ENCODE measurements at places on chromosomes 2 and 18.

DNA sequence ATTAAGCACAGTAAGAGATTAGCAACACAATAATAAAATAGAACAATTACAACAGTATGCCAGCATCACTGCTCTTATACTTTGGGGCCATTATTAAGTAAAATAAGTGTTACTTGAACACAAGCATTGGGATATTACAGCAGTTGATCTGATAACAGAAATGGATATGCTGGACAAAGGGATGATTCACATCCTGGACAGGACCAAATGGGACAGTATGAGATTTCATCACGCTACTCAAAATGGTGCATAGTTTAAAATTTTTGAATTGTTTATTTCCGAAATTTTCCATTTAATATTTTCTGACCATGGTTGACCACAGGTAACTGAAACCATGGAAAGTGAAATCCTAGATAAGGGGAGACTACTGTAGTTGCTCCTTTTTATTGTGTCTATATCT is 138.2 kb downstream of the UBR3 start:
- DNase-seq = no peak

DNA sequence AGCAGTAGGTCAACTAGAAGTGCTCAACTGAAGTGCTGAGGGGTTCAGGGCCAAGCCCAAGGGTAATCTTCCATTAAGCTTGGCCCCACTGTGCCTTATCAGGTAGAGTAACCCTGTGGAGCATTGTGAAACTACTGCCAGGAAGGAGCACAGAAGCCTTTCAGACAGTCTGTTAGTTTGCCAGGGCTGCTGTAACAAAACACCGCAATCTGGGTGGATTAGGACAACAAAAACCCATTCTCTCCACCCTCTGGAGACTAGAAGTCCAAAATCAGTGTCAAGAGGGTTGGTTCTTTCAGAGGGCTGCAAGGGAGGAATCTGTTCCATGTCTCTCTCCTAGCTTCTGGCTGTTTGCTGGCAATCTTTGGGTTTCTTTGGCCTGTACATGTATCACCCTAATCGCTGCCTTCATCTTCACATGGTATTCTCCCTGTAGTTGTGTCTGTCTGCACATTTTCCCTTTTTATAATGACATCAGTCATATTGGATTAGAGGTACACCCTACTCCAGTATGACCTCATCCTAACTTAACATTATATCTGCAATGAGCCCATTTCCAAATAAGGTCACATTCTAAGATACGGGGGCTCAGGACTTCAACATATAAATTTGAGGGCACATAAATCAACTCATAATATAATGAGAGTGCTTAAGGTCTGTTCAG is 21.2 kb downstream of the VIT start:
- no peak for DNase-seq

GRCh38 chr18:78742218-78742745 is 237.3 kb upstream of the SALL3 start:
- no peak for DNase-seq

DNA sequence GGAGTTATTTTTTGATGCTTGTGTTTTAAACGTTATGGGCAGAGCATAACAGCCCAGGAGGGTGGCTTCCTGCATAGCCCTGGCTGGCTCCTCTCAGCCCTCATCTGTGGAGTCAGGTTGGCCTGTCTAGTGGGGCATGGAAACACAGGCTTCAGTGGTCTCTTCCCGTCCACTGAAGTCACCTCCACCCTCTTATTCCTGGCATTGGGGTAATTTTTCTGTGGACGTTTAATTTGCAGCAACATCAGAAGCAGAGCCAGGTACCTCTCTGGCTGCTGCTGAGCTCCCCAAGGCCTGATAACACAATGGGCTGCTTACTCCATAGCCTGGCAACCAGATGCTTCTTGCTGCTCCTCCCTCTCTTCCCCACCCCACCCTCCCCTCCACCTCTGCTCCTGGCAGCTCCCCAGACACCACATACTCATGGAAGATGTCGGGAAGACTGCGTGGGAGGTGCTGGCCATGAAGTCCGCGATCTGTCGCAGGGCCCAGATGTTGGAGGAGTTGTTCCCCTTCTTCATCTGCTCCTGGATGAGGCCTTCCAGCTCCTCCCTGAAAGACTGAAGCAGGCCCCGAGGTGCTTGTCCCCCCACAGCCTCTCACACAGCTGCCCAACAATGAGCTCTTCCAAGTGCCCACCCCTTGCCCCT is 64.0 kb downstream of the ADD2 start:
- DNase-seq = no peak

GRCh38 chr2:156434461-156435291 is 1.5 kb upstream of the GPD2 start:
- DNase-seq = peak; percentile 51

GRCh38 chr18:63157293-63158011 is 162.1 kb downstream of the BCL2 start:
- DNase-seq = no peak

GRCh38 chr18:27843783-27844777 is 332.9 kb downstream of the CDH2 start:
- DNase-seq = peak; percentile 94

- DNase-seq = peak; percentile 60
Measured at GRCh38 chr18:59900222-59901128, 679 bp downstream of the PMAIP1 start.

DNA sequence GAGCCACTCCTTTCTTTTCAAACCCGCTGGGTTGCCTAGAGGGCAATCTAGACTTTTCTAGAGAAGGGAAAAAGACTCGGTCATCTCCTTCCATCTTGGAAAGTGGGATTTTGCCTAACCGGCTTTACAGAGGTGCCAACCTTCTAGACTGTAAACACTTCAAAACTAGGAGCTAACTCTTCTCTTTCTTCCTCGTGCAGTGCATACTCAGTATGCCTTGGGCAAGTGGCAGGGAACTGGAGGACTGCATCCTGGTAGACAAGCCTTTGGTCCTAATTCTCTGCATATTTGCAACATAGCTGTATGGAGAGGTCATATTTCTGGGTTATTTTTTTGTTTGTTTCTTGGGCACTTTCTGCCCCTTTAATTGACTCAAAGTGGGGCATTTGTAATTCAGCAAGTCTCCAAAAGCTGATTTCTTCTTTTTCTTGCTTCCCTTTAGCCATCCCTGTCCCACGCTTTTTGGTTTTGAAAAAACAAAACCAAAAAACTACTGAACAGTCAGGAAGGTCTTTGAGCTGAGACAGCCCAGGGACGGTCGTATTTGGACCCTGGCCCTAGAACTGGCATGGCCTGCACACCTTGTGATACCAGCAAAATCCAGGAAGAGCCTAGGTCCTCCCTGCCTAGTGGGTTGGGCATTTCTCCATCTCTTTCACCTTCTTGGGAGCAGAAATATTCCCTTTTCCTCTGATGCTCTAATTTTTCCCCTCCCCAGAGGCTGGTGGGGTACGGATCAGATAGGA is 5.8 kb upstream of the GATA6 start:
- DNase-seq = no peak

GRCh38 chr2:128775914-128776285 is 457.2 kb upstream of the HS6ST1 start:
- no peak for DNase-seq

- DNase-seq = peak; percentile 62
Measured at GRCh38 chr2:181742922-181743722, 62.8 kb upstream of the NEUROD1 start.

DNA sequence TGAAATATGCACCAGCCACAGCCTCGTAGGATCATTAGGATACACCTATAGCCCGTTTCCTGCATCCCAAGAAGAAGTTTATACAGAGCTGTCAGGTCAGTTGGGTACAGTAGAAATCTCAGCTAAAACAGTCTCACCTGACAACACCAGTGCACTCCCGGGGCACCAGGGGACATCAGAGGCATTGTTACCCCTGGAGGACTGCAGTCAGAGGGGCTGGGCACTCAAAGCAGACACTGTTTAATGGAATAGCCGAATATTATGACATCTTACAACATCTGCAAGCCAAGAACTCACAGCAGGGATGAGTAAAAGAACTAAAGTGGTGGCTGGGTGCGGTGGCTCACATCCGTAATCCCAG is 93.0 kb upstream of the ID2 start:
- DNase-seq = no peak

DNA sequence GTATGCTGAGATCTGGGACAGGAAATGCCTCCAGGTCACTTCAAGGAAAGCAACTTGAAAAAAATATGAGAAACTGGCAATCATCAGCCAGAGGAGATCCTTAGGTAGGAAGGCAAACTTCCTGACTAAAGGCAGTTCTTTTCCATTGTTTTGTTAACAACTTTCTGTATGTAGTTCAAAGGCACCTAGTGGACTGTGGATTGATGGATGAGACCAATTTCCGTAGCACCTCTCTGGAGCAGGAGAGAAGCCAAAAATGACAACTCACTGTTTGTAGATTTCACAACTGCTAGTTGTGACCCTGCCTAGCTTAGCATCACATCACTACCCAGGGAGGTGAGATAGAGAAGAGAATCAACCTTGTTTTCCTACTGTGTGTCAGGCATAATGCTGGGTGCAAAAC is 21.8 kb upstream of the NOSTRIN start:
- peak; percentile 48 for DNase-seq

- no peak for DNase-seq
Measured at GRCh38 chr2:13986119-13986720, 646.3 kb upstream of the LRATD1 start.

DNA sequence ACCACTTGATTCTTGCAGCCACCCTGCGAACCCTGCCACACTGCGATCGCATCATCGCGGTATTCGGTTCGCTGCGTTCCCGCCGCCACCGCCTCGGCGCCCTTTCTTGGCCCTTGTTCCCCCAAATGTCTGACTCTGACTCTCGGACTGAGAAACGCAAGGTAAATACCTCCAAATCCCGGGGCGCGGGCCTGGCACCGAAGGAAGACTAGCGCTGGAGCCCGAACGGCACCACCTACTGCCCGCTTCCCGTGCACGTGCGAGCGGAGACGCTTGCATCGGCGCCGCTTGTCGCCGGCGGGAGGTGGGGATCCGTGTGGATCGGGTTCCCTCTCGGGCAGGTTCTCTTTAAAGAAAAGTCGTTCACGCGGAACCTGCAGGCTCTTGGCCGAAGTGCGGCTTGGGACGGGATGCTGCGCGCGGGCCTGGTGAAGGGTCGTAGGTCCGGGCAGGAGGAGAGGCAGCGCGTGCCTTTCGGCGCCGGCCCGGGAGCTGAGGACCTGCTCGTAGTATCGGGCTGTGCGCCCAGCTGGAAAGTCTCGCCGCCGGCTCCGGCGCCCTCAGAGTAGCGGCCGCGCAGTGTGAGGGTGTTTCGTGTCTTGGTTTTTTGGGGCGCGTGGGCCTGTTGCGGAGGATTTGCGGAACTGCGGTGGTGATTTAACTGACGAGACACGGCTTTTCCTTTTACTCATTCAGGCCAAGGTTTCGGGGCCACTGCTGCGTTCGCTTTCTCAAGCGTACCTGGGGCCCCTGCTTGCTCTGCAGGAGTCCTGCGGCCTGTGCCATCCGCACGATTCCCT is 514 bp downstream of the BCL2L11 start:
- DNase-seq = no peak

- DNase-seq = no peak
Measured at GRCh38 chr2:203675086-203675485, 31.4 kb upstream of the CD28 start.

GRCh38 chr18:23977719-23978483 is 36.7 kb upstream of the TTC39C start:
- no peak for DNase-seq

DNA sequence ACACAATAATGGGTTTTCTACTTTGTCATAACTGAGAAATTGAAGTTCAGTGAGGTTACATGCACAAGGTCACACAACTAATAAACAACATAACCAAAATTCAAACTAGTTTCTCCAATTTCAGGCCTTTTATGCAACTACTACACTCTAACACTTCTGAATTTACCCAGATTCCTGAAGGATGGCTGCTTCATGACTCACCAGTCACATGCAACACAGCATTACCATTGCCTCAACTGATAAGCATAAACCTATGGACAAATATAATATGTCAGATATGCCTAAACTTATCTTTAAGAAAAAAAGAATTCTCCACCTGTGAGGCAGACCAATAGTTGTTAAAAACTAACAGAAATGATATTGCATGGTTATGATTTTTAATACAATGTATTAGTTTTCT is 586.5 kb upstream of the SLC8A1 start:
- DNase-seq = no peak

Measured in kidney glomerular epithelial cell (primary cell).